Activated CD8-positive, alpha-beta memory T cell treated with anti-CD3 and anti-CD28 coated beads, Interleukin-2, amount 50 U/mL, for 48 hours (primary cell): ENCODE measurements at places on chromosomes 2 and 18.
A peak's percentile ranks its signal among the peaks of the same experiment; 100 is the strongest.

GRCh38 chr2:240428245-240428644 is 7.2 kb upstream of the GPC1 start:
- DNase-seq = peak; percentile 45

DNA sequence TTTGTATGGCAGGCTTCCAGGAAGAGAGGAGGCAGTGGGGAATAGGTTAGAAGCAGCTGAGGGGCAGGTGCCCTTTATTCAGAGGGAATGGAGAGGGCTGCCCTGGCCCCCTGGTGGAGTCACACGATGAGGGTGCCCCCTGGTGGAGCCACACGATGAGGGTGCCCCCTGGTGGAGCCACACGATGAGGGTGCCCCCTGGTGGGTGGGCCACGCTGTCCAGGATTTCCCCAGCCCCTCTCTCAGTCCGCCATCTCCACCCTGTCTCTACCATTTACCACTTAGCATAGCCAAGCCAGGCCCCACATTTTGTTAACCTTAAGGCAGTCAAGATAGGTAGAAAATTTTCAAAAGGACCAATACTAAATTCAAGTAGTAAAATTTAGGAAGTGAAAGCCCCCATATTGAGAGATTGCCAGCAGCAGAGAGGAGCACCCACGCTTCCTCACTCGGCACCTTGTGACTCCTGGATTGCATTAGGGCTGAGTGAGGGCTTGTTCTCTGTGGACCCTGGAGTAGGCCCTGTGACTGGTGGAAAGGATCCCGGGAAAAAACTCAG is 10.4 kb upstream of the FAM228A start:
- peak; percentile 82 for DNase-seq

- no peak for DNase-seq
These were observed 64.8 kb downstream of the CALCRL start for GRCh38 chr2:187383043-187383800.

DNA sequence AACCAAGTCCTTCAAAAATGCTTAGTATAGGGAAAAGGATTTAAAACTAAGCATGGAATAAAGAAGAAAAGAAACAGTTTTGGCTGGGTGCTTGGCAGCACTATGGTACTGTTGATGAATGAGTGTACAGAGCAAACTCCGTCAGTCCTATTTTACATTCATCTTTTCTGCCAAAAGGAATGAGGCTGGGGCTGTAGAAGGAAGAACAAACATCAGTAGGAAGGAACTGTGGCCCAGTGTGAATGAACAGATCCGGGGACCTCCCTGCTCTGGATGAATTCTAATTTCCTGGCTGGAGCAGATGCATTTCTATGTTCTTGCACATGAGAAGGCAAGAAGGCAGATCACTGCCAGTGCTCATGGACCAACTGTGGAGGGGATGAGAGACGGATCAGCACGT is 474.0 kb upstream of the MEIS1 start:
- no peak for DNase-seq

DNA sequence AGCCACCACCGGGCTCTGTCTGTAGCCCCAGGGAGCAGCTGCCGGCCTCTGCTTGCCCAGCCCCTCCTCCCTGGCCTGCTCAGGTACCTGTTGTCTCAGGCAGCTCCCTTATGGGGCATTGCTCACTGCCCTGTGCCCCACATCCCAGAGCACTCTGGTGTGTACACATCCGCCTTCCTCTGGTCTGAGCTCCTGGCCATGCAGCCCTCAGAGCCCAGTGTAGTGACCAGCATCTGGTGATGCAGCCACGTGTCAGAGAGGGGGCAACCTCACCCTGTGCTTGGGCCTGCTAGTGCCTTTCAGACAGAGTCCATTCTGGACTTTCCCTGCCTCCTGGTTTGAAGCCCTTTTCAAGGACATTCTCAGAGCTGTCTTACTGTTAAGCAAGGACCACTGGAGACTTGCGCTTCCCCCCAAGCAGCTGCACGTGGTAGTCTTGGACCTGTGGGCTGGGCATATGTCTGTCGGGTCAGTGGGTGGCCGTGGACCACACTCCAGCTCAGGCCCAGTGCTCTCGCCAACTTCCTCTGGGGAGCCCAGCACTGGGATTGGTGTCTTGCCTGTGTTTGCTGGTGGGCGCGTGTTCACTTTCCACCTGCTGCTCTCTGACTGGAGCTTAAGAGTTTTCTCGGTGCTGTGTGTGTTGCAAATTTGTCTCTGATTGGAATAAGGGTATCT is 30.7 kb downstream of the DGKD start:
- peak; percentile 65 for DNase-seq

GRCh38 chr2:205682971-205683501 is 735 bp downstream of the NRP2 start:
- no peak for DNase-seq

DNA sequence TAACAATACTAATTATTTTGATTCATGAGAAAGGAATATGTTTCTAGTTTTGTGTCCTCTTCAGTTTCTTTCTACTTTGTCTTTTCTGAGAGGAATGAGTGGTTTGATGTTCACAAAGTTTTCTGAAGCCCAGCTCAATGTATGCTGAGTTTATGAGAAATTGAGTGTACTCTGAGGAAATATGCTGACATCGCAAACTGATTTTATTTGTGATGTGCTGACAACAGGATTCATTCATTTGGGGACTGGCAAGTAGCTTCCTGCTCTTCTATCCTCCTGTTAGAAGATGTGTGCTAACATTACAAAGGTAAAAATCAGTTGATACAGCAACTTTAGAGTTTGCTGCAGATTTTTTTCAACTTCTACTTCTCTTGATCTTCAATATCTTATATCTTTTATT is 403.2 kb upstream of the CDH19 start:
- no peak for DNase-seq

GRCh38 chr18:72833471-72833870 is 34.3 kb downstream of the NETO1 start:
- DNase-seq = no peak

- DNase-seq = no peak
These were observed 35.1 kb upstream of the MTX2 start for GRCh38 chr2:176234156-176234555.

GRCh38 chr2:232333361-232334135 is 45.0 kb upstream of the ALPP start:
- no peak for DNase-seq

DNA sequence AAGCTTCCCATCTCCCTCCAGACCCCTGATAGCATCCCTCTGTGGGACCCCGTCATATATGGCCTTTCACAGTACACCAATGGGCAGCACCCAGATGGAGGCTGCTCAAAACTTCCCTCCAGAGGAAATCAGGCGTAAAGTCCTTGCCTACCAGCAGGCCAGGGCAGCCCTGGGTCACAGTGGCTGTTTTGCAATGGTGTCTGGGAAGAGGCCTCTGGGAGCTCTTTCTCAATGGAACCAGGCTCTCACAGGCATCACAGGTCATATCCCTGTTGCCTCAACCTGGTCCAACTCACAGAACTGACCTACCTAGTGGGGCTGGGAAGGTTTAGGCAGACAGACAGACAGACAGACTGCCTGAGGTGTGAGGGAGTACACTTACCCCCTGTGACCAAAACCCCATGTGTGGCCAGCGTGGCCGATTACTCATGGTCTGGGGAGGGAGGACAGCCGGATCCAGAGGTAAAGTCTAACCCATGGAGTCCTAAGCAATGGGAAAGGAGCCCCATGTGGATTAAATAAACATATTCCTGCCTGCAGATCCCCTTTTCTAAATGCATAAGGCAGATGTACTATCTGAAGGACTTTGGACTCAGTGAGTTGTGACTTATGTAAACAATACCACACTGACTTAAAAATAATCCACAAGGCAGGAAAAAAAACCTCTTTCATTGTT is 58.2 kb downstream of the BCL2L11 start:
- peak; percentile 40 for DNase-seq

- DNase-seq = no peak
These were observed 11.3 kb upstream of the SUMO1 start for GRCh38 chr2:202249521-202250253.

GRCh38 chr2:110205660-110206455 is 1.0 kb upstream of the NPHP1 start:
- no peak for DNase-seq

DNA sequence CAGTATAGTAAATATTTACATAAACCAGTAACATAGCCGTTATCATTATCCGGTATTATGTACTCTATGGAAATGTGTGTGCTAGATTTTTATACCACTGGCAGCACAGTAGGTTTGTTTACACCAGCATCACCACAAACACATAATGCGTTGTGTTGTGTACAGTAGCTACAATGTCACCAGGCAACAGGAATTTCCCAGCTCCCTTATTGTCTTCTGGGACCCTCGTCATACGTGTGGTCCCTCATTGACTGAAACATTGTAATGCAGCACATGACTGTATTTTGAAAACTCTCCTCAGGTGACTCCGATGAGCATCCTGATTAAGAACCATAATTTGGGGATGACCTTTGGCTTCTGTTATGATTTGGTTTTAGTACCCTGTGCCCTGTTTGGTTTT is 31.3 kb downstream of the EHD3 start:
- no peak for DNase-seq

- DNase-seq = no peak
These were observed 435.4 kb downstream of the EIPR1 start for GRCh38 chr2:2942225-2942624.

- DNase-seq = no peak
These were observed 277.4 kb downstream of the EN1 start for GRCh38 chr2:118569876-118570535.

- no peak for DNase-seq
These were observed 57.7 kb downstream of the ARHGEF4 start for GRCh38 chr2:130894326-130894942.

- no peak for DNase-seq
These were observed 155.7 kb upstream of the SH3BP4 start for GRCh38 chr2:234796045-234796591.

DNA sequence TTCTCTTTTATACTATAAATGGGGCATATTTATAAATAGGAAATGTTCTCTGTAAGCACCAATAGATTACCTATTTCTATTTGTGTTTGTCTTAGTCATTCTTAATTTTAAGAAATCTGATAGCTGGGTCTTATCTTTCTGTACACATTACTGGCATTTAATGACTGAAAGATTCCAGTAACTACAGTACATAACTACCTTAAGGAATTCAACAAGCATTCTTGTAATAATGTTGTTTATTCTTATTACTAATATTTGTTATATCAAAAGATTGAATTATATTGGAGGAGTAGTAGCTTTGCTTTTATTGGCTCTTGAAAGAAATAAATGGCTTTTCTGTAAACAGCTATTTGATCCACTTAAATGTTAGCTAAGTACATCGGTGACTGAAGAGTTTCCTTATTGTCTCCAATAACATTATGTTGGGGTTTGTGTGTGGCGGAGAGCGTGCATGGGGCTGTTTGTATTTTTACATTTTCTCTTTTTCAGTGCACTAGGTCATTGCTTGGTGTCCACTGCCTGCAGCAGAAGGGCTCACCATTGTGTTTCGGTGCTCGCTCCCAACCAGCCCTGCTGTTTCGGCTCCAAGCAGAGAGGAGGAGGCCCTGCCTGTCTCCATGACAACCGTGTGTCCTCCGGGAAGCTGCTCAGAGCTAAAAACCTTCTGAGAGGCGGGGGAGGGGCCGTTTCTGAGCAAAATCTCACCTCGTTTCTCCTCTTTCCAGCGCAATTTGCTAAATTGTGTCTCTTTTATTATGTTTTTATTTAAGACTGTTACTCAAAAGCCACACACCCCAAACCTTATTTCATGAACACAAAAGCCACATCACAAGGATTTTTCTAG is 112.5 kb upstream of the SLC38A11 start:
- no peak for DNase-seq

DNA sequence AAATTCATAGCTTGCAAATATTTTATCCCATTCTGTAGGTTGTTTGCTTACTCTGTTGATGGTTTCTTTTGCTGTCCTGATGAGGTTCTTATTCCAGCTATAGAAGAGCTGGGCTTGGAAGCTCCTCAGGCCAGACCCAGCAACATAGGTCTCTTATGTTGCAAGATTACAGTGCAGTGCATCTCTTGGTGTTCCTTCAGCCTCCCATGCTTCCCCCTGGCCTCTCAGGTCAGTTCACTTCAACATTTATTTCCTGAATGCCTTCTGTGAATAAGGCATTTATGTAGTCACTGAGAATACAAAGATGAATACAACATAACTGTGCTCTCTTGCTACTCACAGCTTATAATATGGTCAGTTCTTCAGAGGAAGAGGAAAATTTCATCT is 179.0 kb upstream of the SLC39A10 start:
- DNase-seq = no peak

- no peak for DNase-seq
These were observed 221.6 kb downstream of the ALPK2 start for GRCh38 chr18:58407263-58407648.

GRCh38 chr2:104443145-104443544 is 410.8 kb upstream of the POU3F3 start:
- DNase-seq = no peak

DNA sequence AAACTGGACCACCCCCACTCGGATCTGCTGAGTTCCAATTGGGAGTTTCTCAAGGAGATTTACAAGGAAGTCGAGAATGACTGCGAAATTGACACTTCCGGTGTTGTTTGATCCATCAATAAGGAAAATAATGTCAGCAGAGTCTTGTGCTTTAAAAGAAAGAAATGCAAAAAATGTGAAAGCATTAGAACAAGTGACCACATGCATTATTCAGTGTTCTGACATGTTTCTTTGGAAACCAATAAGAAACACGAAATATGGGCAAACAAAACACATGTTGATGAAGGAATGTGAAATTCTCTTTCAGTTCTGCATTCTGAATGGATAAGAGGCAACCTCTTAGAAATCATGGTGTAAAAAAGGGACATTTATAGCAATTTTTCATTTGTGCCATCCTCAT is 25.9 kb downstream of the COL6A3 start:
- DNase-seq = no peak

GRCh38 chr2:231123362-231123898 is 1.4 kb downstream of the HTR2B start:
- DNase-seq = no peak

- DNase-seq = no peak
These were observed 7.0 kb downstream of the G6PC2 start for GRCh38 chr2:168907940-168908662.

- no peak for DNase-seq
These were observed 219.6 kb downstream of the PDE1A start for GRCh38 chr2:182207049-182207746.

DNA sequence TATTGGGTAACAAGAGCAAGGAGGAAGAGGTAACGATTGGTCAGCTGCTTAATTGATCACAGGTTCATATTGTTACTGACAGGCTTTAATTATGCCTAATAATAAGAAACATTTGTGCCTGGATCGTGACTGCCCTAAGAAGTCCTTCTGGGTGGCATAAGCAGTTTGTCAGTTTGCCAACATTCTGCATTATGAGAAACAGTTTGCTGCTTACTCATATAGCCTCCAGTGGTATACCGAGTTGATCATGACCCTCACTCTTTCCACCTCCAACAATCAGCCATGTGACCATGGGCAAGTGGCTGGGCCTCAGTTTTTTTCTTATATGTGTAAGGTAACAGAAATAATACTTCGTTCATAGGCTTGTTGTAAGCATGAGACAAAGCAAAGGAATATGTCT is 96.6 kb upstream of the CABLES1 start:
- DNase-seq = no peak

DNA sequence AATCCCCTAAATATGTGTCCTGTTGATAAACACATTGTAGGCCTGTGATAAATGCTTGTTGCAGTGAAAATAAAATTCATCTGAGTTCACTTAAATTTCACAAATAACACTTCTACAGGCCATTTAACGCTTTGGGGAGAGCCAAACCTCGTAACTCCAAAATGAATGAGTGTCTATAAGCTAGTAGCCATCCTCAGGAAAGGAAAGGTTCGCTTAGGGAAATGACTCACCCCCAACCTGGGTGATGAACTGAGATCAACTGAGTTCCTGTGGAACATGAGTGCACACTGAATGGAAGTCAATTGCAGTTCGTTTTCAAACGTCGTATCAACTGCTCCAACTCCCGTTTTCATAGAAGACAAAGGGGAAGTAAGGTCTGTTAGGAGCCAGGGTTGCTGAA is 527.6 kb upstream of the ID2 start:
- no peak for DNase-seq
